ENCODE measurements at places on chromosomes 2 and 18.
A peak's percentile ranks its signal among the peaks of the same experiment; 100 is the strongest.

DNA sequence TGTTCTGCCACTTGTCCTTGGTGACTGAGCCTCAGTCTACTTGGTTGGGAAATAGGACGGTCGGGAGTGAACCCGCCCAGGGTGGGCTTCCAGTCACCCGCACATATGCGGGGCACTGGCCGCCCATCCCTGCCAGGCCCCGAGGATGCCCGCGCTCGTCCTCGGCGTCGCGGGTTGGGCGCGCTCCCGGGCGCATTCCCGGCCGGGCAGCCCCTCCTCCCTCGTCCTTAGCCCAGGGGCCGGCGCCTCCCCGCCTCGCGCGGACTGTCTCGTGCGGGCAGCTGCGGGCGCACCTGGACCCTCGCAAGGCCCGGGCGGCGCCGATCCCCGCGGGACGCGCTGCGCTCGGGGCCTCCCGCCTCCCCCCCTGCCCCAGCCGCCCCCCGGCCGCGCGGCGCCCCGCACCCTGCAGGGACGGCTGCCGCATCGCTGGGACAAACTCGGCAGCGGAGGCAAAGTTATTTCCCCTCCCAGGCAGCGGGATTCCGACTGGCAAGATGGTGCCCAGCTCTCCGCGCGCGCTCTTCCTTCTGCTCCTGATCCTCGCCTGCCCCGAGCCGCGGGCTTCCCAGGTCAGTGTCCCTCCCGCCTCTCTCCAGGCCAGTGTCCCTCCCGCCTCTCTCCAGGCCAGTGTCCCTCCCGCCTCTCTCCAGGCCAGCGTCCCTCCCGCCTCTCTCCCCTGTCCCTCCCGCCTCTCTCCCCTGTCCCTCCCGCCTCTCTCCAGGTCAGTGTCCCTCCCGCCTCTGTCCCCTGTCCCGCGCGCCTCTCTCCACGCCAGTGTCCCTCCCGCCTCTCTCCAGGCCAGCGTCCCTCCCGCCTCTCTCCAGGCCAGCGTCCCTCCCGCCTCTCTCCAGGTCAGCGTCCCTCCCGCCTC is at the start of gene FBLN7:
TSS of gene FBLN7 (plus strand) at position 227 of the 874 bp plus-strand sequence. CDS start at position 498, 271 bp downstream.
- peak; percentile 67 for DNase-seq

- DNase-seq: peak; percentile 43
Measured at GRCh38 chr2:41431756-41432155, 616.1 kb upstream of the PKDCC start.

DNA sequence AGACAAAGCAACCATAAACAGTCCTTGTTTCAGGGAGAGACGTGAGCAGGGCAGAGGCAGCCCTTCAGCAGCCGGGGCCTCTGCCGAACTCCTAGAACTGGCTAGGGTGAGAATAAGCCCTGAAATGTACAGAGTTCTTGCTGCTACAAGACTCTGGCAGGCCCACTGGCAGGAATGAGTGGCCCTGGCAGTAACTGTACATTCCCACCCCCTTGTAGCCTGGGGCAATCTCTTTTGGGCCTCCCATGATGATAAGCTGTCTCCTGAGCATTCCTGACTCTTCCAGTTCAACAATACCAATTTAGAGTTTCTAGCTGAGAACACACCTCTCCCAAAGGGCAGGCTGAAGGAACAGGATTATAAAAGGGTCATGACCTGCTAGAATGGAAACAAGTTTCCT is 54.3 kb downstream of the HAUS1 start:
- no peak for DNase-seq

DNA sequence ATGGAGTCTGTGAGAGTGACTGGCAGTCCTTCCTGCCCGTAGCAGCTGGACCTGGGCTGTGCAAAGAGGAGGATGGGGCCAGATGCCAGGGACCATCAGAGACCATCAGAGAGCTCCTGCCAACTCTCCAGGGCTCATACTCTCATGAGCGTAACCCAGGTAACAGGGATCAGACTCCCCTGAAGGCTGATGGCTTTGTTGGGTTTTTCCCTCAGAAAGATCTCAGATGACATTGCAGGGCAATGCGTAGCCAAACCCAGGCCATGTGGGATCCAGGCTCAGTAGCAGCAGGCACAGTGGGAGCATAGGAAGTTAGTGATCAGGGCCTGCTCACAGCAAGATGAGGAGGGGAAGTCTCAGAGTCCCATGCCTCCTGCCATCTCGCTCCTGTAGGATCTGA is 218.0 kb downstream of the LOXHD1 start:
- DNase-seq: no peak

GRCh38 chr2:42804338-42804737 is 12.0 kb upstream of the HAAO start:
- no peak for DNase-seq

DNA sequence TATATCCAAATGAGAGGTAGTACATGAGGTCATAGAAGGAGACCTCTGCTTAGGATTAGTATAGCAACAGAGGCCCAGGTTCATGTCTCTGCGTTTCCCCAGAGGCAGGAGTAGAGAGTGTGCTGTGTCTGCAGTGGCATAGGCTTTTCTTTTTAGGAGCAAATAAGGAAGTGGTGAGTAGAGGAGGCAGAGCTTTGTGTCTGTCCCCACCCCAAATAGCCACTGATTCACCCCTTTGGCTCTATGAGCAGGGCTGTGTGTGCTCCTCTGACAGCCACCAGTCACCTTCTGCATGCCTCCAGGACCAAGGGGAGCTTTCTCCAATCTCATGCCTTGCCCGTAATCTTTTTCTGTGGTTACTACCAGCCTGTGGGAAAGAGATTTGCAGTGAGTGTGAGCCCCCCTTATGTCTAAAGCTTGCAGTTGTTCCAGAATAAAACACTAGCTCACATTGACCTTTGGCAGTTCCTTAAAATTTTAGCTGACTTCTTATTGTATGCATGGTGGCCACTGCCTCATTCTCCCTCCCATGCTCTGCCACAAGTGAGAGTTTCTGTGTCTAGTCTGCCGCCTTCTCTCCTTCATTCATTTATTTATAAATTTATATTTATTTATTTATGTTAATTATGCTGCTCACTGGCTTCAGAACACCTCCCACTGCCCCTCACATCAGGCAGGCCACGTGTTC is 23.5 kb upstream of the ELAC1 start:
- no peak for DNase-seq

DNA sequence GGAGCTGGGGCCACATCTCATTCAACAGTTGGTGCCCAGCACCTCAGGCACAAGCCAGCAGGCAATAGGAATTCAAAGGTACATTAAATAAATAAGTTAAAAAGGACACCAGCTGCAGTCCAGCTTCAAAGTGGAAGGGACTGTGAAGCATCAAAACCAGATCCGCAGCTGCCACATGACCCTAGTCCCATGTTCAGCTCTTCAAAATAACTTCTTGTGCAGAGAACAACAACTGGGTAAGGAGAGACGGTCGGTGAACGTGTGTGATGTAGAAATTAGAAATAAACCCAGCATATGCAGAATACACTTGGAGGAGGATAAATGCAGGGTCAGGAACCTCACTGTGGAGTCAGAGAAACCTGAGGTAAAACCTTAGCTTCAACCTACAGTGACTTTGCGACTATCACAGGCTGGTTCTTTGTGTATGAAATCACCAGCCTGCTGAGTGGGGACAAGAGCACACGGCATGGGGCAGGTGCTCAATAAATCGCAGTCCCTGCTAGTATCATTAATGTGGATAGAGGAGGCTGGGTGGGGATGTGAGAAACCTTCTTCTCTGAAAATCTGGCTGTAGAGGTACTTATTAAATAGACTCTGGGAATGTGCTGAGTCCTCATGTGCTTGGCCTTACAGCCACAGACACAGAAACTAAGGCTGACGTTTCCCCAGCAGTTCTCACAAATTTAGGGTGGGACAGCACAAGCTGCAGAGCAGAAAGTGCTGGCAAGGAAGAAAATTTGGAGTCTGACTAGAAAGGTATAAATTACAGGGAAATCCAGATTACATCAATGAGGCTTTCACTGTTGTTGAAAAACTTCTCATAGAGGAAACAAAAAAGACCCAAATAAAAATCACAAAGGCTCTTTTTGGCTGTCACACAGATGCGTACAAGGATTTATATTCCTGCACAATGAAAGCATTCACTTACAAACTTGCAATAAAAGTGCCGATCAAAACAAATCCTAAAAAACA is 20.7 kb downstream of the FBXO15 start:
- DNase-seq: no peak

DNA sequence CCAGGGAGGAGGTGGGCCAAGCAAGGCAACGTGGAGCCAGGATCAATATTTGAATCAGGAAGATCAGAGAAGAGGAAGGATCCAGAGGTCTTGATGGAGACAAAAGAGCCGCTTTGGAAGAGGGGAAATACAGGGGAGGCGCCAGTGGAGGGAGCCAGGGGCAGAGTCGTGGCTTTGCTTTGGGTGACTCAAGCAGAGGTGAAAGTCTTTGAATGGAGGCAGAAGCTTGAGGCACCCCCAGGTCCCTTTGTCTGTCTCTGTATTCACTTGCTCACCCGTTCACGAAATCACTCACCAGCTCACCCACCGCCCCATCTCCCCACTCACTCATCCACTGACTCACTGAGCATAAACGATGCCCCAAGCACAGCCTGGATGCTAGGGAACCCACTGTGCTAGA is 134.1 kb downstream of the ACOXL start:
- DNase-seq: no peak

DNA sequence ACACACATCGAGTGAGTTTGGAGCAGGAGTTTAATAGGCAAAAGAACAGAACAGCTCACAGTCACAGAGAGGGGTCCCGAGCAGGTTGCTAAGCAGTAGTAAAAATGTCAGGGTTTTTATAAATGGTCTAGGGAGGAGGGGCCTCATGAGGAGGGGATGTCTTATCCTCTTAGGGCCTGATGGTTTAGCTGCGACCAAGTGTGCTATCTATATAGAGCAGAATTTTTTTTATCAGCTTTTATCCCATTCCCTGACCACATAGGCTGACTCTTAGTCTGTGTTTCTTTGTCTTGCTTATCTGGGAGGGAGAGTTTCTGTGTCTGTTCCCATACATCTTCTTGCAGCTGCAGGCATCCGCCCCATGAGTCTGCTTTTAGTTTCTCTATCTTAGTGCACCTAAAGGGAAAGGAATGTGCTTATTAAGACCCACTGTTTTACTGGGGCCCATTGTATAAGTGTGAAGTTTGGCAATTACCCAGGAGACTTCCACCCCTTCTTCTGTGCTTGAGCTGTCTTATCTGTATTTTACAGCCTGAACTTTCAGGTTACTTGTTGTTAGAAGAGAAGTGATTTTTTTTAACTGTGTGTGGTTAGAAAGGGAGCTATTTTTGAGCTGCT is 30.4 kb upstream of the GMCL1 start:
- DNase-seq: peak; percentile 70

DNA sequence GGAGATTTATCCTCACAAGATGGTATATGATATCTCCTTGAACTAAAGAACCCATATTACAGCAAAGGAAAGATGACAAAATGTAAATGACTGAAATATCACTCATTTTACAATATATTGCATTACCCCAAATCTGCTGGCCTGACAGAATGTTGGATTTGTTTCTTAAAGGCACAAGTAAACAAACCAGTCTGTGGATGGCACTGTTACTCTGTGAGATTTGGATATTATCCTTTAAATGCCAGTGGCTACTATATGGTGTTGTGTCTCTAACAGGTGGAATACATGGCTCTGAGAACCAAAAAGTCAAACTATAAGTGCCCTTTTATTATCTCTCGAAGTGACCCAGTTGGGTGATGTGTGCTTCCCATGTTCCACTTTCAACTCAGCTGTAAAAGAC is 125.7 kb downstream of the PDE1A start:
- DNase-seq: no peak

DNA sequence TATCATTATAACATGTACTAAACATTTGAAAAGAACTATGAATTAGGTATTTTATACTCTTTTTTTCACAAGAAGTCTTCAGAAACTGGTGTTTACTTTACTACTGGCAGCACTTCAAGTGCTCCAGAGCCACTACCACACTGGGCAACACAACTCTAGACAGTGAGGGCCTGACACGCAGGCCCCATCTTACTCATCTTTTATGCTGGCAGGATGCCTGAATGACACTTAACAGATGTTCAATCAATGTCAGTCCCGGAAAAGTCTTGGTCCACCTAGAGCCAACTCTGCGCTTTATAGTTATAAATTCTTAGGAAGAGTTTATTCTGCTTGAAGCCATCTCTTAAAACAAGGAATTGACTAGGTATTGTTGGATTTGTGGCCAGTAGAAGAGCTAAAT is 8.7 kb upstream of the WIPF1 start:
- DNase-seq: no peak

- no peak for DNase-seq
Measured at GRCh38 chr2:215270118-215270451, 41.8 kb upstream of the ATIC start.

- no peak for DNase-seq
Measured at GRCh38 chr2:176794392-176794791, 418.2 kb upstream of the HNRNPA3 start.

- no peak for DNase-seq
Measured at GRCh38 chr18:59062643-59063006, 77.1 kb upstream of the SEC11C start.

DNA sequence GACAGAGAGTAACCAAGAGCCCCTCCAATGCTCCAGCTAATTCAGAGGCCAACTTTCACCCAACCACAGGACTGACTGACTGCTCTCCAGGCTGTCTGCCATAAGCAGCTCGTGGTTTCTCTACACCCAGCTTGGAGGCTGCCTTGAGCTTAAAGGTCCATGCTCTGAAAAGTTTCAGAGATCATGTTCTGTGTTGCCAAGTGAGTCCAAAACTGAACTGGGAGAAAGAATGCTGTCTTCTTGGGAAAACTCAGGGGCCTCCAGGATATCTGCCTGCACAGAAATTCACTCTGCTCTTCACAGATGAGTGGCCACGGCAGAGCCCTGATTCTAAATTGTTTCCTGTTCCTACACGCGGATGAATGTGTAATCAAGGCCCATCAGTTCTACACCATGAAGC is 51.1 kb downstream of the LPIN2 start:
- DNase-seq: peak; percentile 72

- DNase-seq: no peak
Measured at GRCh38 chr2:3503483-3503882, 15.8 kb downstream of the ADI1 start.

GRCh38 chr18:26091047-26091630 is 726 bp upstream of the SS18 start:
- no peak for DNase-seq

DNA sequence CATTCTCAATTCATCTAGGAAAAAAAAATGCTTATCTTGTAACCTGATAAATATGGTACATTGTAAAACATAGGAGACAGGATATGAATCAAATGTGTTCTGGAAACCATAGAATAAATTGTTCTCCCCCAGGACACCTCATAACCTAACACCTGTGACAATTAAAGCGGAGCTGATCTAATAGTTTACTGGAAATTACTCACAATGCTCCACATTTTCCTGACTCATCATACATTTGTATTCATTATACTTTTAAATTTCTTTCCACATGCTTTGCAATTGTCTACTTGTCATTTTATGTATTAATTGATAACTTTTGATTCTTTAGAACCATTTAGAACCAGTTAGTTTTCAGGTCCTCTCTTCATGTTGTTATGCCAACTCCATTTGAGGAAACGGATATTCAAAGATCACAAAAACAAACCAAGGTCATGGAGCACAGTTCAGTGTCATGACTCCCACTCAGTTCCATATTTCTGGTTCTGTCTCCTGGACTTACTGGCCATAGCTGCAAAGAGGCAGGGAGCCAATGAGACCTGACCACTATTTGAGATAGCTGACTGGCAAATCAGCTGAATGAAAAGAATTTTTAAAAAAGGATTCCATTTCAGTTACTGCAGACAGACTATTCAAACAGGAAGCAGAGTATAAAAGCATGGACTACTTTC is 128.5 kb downstream of the CALCRL start:
- DNase-seq: no peak

All from kidney (tissue), 22 donors.